8988T (cell line): ENCODE measurements at places on chromosomes 13 and 19.

GRCh38 chr13:111517641-111518010, 197.2 kb downstream of the TEX29 start:
- no peak for DNase-seq

DNA sequence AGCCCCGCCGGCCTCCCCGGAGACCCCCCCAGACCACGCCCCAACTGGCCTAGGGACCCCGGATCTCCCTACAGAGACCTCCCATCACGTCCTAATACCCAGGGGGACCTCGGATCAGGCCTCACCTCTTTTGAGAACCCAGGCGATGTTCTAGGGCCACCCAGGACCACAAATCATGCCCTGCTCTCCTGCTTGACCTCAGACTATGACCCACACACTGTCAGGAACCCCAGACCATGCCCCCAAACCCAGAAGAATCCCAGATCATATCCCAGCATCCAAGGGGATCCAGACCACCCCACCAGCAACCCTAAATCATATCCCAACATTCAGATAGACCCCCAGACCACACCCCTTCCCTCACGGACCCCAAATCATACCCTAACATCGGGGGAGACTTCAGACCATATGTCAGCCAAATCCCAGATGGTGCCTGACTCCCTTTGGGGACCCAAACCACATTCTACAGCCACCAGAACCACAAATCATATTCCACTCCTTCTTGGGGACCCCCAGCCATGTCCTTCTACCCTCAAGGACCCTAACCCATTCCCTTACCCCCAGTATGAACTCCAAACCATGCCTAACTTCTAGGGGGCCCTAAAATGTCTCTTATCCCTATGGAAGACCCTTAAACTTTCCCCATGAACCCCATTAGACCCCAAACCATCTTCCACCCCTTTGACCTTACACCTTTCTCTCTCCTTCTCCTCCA, 611 bp upstream of the LRFN1 start:
- peak; percentile 91 for DNase-seq

DNA sequence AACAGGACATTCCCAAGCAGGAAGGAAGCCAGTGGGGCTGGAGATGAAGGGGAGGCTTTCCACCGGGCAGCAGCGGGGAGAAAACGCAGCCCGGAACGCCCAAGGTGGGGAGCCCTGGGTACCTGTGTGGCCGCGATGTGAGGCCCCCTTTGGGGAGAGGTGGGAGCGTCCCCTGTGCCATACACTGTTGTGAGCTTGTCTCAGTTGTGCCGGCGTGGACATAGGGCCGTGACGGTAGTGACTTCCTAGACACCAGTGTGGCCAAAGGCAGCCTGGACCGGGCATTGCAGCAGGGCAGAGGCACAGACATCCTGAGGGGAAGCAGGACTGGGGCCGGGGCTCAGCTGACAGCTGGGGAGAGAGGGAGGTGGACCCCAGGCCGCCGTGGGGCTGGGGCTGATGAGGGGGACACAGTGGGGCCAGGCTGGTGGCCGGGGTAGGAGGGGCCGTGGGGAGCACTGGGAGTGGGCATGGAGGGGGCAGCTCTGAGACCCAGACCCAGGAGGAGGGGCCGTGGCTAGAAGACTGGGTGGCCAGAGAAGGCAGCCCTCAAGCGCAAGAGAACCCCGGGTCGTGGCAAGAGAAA, 38.5 kb upstream of the TFDP1 start:
- DNase-seq, result no peak

DNA sequence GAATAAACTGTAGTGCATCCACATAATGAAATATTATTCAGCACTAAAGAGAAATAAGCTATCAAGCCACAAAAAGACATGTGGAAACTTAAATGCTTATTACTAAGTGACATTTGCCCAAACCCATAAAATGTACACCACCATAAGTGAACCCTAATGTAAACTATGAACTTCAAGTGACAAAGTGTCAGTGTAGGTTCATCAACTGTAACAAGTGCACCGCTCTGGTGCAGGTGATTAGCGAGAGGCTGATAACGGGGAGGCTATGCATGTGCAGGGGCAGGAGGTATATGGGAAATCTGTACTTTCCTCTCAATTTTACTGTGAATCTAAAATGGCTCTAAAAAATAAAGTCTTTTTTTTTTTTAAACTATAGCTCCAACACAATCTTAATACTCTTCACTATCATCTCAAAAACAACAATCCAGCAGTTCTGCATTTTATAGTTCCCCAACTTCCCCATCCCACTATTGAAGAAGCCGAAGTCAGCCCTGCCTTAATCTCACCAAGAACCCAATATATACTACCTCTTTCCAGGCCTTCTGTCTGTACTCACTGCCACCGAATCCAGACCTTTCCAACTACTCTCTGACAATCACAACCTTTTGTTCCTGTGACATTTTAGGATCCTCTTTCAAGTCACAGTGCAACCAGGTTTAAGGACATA, 22.6 kb downstream of the ELF1 start:
- DNase-seq, result no peak

GRCh38 chr19:32497391-32497790, 83.6 kb upstream of the PDCD5 start:
- no peak for DNase-seq

- no peak for DNase-seq
Measured at GRCh38 chr13:42215578-42216421, 56.2 kb upstream of the AKAP11 start.
